ENCODE measurements at places on chromosomes 5 and 9.

- no peak for DNase-seq
Measured at GRCh38 chr5:78377718-78378105, 17.3 kb downstream of the SCAMP1 start.

GRCh38 chr5:124310453-124310852, 436.0 kb downstream of the ZNF608 start:
- DNase-seq, result no peak

DNA sequence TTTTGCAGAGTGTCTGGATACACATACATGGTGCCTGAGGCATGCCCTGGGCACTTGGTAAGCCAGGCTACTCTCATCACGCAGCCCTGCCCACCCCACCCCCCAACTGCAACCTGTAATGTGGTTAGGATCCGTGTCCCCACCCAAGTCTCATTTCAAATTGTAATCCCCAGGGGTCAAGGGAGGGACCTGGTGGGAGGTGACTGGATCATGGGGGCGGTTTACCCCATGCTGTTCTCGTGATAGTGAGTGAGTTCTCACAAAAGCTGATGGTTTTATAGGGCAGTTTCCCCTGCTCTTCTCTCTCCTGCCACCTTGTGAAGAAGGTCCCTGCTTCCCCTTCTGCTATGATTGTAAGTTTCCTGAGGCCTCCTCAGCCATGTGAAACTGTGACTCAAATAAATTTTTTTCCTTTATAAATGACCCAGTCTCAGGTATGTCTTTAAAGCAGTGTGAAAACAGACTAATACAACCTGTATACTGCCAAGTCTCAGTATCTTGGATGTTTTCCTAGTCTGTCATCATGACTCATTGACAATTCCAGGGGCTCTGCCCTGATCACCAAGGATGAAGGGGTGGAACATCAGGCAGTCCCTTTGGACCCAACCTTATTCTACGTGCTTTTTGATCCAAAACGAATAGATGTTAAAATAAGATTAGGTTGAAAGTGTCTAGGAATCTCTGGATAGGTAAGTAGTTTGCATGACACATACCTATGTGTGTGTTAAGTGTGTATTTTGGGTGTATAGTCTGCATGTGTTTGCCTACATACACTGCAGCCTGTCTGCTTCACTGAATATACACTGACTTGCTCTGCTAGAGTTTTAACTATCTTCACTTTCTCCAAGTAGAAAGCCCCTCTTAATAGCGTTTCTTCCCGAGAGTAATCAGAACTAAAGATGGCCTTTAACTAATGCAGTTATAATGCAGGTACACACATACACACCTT, 293.8 kb downstream of the SLIT3 start:
- DNase-seq, result no peak

DNA sequence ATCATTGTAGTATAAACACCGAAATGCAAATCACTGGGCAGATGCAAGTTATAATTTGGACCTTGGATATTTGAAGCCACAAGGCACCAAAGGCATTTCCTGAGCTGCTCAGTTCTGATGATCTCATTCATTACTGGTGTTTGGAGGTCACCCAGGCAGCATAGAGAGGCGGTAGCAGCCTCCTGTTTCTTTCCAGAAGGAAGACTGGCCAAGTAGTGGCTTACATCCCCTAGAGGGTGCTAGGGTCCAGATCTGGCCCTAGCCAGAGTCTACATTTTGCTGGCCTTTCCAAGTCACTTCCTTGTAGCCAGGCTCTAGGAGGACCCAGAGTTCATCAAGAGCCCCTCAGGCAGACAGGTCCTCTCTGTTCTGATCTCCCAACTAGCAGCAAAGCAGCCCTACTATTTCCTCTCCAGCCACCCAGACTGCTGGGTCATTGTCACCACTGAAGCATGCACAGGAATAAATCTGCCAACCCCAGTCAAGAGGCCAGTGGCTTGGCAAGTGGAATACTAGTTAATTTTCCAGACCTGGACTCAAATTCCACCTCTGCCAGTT, 33.4 kb upstream of the TTC1 start:
- DNase-seq, result no peak

Measured in GM12892 (cell line).